Central memory CD4-positive, alpha-beta T cell (primary cell): ENCODE measurements at places on chromosomes 2 and 18.

- DNase-seq: no peak
Measured at GRCh38 chr2:28664120-28664842, 87.3 kb upstream of the PPP1CB start.

DNA sequence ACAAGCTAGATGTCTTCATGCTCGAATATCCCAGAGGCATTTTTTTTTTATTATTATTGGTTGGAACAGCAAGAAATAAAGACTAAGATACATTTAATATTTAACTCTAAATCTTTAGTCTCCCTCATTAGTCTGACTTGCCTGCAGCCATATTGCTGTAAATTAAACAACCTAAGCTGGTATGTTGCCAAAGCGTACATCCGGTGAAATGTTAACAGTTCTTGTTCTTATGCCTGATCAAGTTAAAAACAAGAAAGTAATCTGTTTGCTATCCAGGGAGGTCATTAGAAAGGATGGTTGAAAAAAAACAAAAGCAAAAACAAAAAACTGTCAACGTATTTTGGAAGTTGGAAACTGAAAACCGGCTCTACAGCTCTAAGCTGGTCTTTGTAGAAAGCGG lies 125.9 kb upstream of the NABP1 start:
- no peak for DNase-seq

DNA sequence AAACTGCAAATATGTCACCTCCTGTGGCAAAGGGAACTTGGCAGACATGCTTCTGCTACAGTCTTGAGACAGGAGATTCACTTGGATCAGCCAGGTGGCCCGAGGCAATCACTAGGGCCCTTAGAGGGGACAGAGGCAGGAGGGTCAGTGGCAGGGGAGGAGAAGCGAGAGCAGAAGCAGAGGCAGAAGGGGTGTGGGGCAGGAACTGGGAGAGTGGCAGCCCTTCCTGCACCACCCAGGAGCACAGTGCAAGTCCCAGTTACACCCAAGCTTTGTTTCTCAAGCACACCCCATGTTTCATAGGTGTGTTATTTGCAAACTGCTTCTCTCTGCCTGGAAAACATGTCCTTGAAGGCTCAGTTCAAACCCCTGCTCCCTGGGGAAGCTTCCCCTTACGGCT lies 309.7 kb upstream of the MYT1L start:
- no peak for DNase-seq

DNA sequence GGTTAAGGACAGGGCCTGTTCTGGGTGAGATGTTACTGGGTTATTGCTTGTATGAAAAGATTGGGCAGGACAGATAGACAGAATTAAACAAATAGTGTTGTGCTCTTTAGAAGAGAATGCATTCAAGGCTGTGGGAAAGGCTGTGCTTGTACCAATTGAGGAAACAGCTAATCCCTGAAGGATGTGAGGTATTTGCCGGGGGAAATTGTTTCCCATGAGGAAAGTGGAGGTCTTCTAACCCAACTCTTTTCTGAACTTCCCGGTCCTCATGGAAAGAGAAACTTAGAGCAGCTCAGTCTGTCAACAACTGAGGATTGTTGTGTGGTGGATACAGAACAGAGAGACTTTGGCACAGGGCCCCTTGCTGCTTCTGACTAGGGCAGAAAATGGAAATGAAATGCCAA lies 9.5 kb downstream of the SLC1A4 start:
- no peak for DNase-seq

- DNase-seq: no peak
Measured at GRCh38 chr2:169562519-169562918, 11.1 kb downstream of the FASTKD1 start.

- peak; percentile 48 for DNase-seq
Measured at GRCh38 chr18:62425465-62426190, 97.2 kb upstream of the ZCCHC2 start.

GRCh38 chr2:54559593-54560145 lies 103.5 kb downstream of the SPTBN1 start:
- no peak for DNase-seq

GRCh38 chr18:8051453-8051852 lies 484.3 kb downstream of the PTPRM start:
- DNase-seq: no peak

DNA sequence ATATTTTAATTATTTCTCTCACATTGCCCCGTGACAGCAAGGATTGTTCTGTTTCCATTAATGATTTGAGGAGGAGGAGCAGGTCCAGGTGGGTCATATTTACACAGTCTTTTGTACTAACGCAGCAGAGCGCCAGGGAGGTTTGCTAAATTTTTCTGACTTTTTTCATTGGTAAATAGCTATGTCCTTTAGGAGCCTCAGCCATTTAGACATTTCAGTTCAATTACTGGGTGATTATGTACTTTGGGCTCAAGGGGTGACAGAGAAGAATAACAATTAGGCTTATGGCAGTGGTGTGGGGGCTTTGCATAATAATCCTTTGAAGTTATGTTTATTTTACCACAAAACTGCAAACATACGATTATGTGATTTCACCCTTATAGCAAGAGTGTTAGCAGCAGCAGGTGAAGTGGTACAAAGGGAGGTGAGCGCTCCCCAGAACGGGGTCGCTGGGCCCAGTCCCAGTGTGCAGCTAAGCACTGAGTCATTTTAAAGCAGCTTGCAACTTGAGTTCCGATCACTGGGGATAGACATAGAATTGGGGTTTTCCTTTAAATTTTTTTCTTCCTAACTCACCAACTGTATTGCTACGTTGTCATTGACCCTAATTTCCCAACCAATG lies 80.3 kb downstream of the TSHZ1 start:
- no peak for DNase-seq

- no peak for DNase-seq
Measured at GRCh38 chr18:4384932-4385331, 70.2 kb downstream of the DLGAP1 start.

- DNase-seq: no peak
Measured at GRCh38 chr2:17958466-17959092, 80.1 kb downstream of the KCNS3 start.

GRCh38 chr2:23069923-23070322 lies 315.1 kb upstream of the KLHL29 start:
- DNase-seq: no peak

GRCh38 chr2:101435001-101435862 lies 39.7 kb downstream of the RFX8 start:
- no peak for DNase-seq
